ENCODE measurements at places on chromosomes 2 and 18.

GRCh38 chr2:164920430-164920829 lies 34.9 kb downstream of the SLC38A11 start:
- no peaks in the 10 kb centered on the region for H3K27me3 ChIP-seq
- peaks cover 45% of the 10 kb centered on the region for H3K4me1 ChIP-seq
- DNase-seq = peak; percentile 93
- peak overlapping the region; percentile 98 for H3K27ac ChIP-seq

DNA sequence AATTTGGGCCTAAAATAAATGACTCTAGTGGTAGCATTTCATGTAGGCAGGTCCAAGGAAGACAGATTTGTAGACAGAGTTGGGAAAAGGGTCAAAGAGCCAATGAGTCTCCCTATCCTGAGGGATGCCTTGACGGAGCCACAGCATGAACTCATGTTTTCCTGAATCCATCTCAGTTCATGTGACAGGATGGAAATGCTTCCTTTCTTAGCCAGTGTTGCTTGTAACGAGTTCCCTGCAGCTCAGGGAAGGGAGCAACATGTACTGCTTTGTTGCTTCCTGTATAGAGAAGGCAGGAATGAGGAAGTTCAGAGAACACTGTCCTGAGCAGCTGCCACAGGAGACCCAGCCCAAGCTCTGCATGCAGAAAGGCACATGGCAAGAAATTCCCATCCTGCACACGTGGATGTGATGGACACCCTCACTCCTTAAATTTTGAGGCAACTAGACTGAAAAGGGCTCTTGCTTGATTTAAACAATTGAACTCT lies 27.9 kb downstream of the TMEM17 start:
- no peak overlapping the region for H3K4me3 ChIP-seq
- H3K36me3 ChIP-seq = no peaks in the 10 kb centered on the region
- no peaks in the 10 kb centered on the region for H3K27me3 ChIP-seq

GRCh38 chr2:128371248-128371630 lies 52.6 kb upstream of the HS6ST1 start:
- no peak overlapping the region for H3K4me3 ChIP-seq
- H3K27me3 ChIP-seq = peaks cover 9% of the 10 kb centered on the region
- H3K27ac ChIP-seq = no peak overlapping the region
- H3K4me1 ChIP-seq = peaks cover 41% of the 10 kb centered on the region
- no peak for DNase-seq

GRCh38 chr2:17573085-17573803 lies 32.7 kb downstream of the VSNL1 start:
- peaks cover 4% of the 10 kb centered on the region for H3K36me3 ChIP-seq
- no peak for DNase-seq
- peaks cover 3% of the 10 kb centered on the region for H3K27me3 ChIP-seq
- H3K4me3 ChIP-seq = no peak overlapping the region

- H3K4me1 ChIP-seq = no peaks in the 10 kb centered on the region
- no peaks in the 10 kb centered on the region for H3K36me3 ChIP-seq
- no peak overlapping the region for H3K4me3 ChIP-seq
- no peaks in the 10 kb centered on the region for H3K27me3 ChIP-seq
- H3K27ac ChIP-seq = no peak overlapping the region
These were observed 460.5 kb downstream of the ERBB4 start for GRCh38 chr2:212078103-212078502.

DNA sequence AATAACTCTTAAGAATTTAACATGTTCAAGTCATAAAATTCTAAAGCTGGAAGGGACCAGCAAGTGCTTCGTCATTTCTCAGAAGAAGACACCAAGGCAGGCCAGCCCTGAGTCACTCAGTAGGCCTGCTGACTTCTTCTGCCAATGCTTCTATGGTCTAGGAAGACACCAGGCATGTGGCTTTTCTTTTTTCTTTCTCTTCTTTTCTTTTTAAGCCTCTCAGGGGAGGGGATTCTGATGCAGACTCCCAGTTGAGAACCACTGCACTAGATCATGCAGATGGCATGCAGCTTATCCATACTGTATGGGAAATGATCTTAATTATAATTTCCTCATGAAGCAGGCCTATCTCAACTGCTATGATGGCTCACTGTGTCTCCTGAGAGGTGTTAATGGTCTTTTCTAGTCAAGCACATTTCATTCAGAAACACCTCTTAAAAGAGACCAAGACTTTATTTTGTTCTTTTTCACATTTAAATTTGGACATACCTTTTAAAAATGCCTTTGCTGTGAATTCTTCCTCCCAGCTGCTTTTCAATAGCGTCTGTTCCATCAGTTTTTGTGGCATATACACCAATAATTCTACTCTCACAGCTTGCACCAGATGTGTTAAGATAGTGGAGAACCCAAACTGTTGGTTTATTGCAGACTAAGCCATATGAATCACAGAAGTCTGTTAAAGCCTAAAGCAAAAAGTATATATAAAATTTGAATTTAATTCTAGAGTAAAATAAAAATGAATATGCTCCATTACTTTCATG lies 11.3 kb downstream of the KCTD18 start:
- DNase-seq = no peak
- no peaks in the 10 kb centered on the region for H3K27me3 ChIP-seq
- H3K4me1 ChIP-seq = 0 out of 2 replicates have a peak, but pooled peaks cover 5% of the 10 kb centered on the region
- no peak overlapping the region for H3K4me3 ChIP-seq
- H3K27ac ChIP-seq = no peak overlapping the region
- peaks cover 26% of the 10 kb centered on the region for H3K36me3 ChIP-seq

GRCh38 chr2:5742126-5742525 lies 49.9 kb downstream of the SOX11 start:
- DNase-seq = no peak
- H3K27ac ChIP-seq = no peak overlapping the region
- H3K27me3 ChIP-seq = no peaks in the 10 kb centered on the region
- H3K36me3 ChIP-seq = peaks cover 12% of the 10 kb centered on the region
- H3K4me1 ChIP-seq = no peaks in the 10 kb centered on the region
- no peak overlapping the region for H3K4me3 ChIP-seq

GRCh38 chr2:129554373-129554772 lies 425.1 kb upstream of the RAB6C start:
- H3K36me3 ChIP-seq = no peaks in the 10 kb centered on the region
- no peaks in the 10 kb centered on the region for H3K4me1 ChIP-seq
- H3K27ac ChIP-seq = no peak overlapping the region
- H3K27me3 ChIP-seq = no peaks in the 10 kb centered on the region
- no peak overlapping the region for H3K4me3 ChIP-seq

GRCh38 chr2:42969231-42970150 lies 177.1 kb upstream of the HAAO start:
- H3K27ac ChIP-seq = peak overlapping the region; percentile 92
- peak overlapping the region; percentile 55 for H3K4me3 ChIP-seq
- H3K27me3 ChIP-seq = peaks cover 4% of the 10 kb centered on the region
- peak; percentile 92 for DNase-seq
- no peaks in the 10 kb centered on the region for H3K36me3 ChIP-seq

DNA sequence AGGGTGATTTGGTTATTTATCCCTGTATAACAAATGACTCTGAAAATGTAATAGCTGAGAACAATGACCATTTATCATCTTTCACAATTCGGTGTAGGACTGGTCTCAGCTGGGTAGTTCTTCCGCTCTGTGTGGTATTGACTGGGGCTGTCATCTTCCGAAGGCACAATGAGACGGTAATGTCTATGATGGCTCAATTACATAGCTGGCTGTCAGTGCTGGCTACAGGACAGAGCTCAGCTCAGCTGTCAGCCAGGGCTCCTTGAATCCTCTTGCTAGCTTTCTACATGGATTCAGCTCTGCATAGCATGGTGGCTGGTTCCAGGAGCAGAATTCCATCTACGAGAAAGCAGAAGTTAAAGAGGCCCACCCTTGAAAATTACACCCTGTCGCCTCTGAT lies 483.8 kb downstream of the TDRD15 start:
- H3K36me3 ChIP-seq = no peaks in the 10 kb centered on the region
- no peaks in the 10 kb centered on the region for H3K4me1 ChIP-seq
- no peak overlapping the region for H3K27ac ChIP-seq
- H3K27me3 ChIP-seq = no peaks in the 10 kb centered on the region
- no peak overlapping the region for H3K4me3 ChIP-seq
- no peak for DNase-seq

DNA sequence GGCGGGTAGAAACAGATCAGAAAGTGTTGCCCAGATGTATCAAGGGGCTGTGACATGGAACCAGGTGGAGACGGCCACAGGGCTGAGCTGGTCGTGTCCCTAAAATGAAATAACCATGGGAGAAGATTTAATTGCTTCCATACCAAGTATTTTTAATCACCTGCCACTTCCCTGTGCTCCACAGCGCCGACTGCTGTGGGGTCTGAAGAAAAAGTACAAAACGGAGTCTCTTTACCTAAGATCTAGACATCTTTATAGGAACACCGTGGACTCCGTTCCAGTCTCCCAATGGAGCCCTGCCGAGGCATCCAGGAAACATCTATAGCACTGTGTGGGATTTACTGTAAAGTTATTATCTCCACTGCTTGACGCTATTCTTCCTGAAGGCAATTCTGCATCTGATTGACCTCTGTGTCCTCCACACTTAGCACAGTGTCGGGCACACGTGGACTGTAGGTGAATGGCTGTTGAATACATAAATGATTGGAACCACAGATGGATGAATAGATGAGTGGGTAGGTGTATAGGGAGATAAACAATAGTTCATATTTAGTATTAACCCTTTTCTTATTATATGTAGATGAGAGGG lies 21.6 kb upstream of the GYPC start:
- H3K4me1 ChIP-seq = no peaks in the 10 kb centered on the region
- H3K4me3 ChIP-seq = no peak overlapping the region
- no peak overlapping the region for H3K27ac ChIP-seq
- DNase-seq = no peak

GRCh38 chr2:241945311-241945710 lies 75.8 kb downstream of the RTP5 start:
- peaks cover 10% of the 10 kb centered on the region for H3K36me3 ChIP-seq
- H3K27me3 ChIP-seq = peaks cover 11% of the 10 kb centered on the region
- no peak for DNase-seq
- no peak overlapping the region for H3K27ac ChIP-seq
- H3K4me1 ChIP-seq = no peaks in the 10 kb centered on the region

DNA sequence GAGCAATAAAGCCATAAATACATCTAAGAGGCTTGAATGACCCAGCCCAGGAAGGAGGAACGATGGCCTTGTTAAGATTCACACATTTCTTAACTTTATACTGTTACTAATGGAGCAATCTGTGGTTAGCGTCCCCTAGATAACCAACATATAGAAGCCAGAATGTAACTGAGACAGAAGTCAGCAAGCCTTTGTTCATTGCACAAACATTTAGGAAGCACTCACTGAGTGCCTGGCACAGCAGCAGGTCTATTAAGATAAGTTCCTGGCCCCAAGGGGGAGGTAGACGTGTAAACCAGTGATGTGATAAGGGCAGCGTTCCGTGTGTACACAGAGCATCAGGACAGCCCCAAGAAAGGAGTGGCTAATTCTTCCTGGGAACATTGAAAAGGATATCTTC lies 63.6 kb upstream of the ATL2 start:
- H3K36me3 ChIP-seq = no peaks in the 10 kb centered on the region
- DNase-seq = no peak
- no peak overlapping the region for H3K27ac ChIP-seq
- no peak overlapping the region for H3K4me3 ChIP-seq
- no peaks in the 10 kb centered on the region for H3K4me1 ChIP-seq
- H3K27me3 ChIP-seq = peaks cover 58% of the 10 kb centered on the region

GRCh38 chr18:69636529-69637301 lies 236.0 kb downstream of the DOK6 start:
- H3K27me3 ChIP-seq = no peaks in the 10 kb centered on the region
- H3K27ac ChIP-seq = no peak overlapping the region
- no peaks in the 10 kb centered on the region for H3K36me3 ChIP-seq

GRCh38 chr18:7367336-7367735 lies 136.4 kb downstream of the LRRC30 start:
- no peaks in the 10 kb centered on the region for H3K27me3 ChIP-seq
- no peak overlapping the region for H3K4me3 ChIP-seq
- no peaks in the 10 kb centered on the region for H3K4me1 ChIP-seq
- no peak for DNase-seq
- H3K27ac ChIP-seq = no peak overlapping the region
- H3K36me3 ChIP-seq = no peaks in the 10 kb centered on the region

DNA sequence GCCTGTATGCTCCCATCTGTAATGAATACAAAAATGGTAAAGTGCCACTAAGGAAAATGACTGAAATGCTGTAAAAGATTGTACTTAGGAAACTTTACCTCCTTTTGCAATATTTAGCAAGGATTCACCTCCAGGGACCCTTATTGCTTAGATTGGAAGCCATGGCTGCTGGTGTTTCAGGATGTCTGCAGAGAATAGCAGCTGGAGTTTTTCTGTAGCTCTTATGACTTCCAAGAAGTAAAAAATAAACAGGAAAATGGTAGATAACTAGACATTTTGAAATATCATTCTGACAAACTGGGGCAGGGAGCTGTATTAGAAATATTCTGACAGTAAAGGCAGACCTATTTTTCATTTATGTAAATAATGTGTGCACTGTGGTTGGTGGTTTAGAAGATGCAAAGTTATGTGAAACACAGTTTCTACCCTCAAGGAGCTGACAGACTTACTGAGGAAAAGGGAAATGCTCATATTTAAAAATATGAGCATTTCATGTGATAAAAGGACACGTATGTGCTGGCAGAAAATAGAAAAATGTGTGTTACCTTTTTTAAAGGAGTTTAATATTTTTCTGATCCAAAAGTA lies 224.9 kb upstream of the BOD1L2 start:
- no peaks in the 10 kb centered on the region for H3K27me3 ChIP-seq
- H3K4me3 ChIP-seq = no peak overlapping the region
- no peaks in the 10 kb centered on the region for H3K36me3 ChIP-seq
- no peaks in the 10 kb centered on the region for H3K4me1 ChIP-seq

- H3K27ac ChIP-seq = no peak overlapping the region
- no peaks in the 10 kb centered on the region for H3K36me3 ChIP-seq
- no peaks in the 10 kb centered on the region for H3K27me3 ChIP-seq
- peaks cover 15% of the 10 kb centered on the region for H3K4me1 ChIP-seq
- no peak for DNase-seq
- no peak overlapping the region for H3K4me3 ChIP-seq
These were observed 129.5 kb upstream of the TRIB2 start for GRCh38 chr2:12587228-12587627.

- H3K27ac ChIP-seq = no peak overlapping the region
- no peak overlapping the region for H3K4me3 ChIP-seq
- H3K27me3 ChIP-seq = peaks cover 23% of the 10 kb centered on the region
- peaks cover 2% of the 10 kb centered on the region for H3K4me1 ChIP-seq
- no peaks in the 10 kb centered on the region for H3K36me3 ChIP-seq
- DNase-seq = no peak
These were observed 33.7 kb downstream of the OTOF start for GRCh38 chr2:26444236-26444635.

- H3K4me1 ChIP-seq = peaks cover 24% of the 10 kb centered on the region
- no peak overlapping the region for H3K4me3 ChIP-seq
- peak; percentile 56 for DNase-seq
- peaks cover 10% of the 10 kb centered on the region for H3K36me3 ChIP-seq
- no peaks in the 10 kb centered on the region for H3K27me3 ChIP-seq
These were observed 12.6 kb upstream of the ICA1L start for GRCh38 chr2:202883987-202884675.

- H3K36me3 ChIP-seq = no peaks in the 10 kb centered on the region
- no peak overlapping the region for H3K4me3 ChIP-seq
- H3K27me3 ChIP-seq = peaks cover 6% of the 10 kb centered on the region
- no peak for DNase-seq
These were observed 153.4 kb upstream of the SKOR2 start for GRCh38 chr18:47404845-47405244.

GRCh38 chr2:46015671-46016070 lies 281.5 kb upstream of the EPAS1 start:
- peaks cover 15% of the 10 kb centered on the region for H3K36me3 ChIP-seq
- peaks cover 5% of the 10 kb centered on the region for H3K27me3 ChIP-seq
- H3K4me1 ChIP-seq = peaks cover 59% of the 10 kb centered on the region
- peak overlapping the region; percentile 22 for H3K4me3 ChIP-seq

- no peaks in the 10 kb centered on the region for H3K36me3 ChIP-seq
- DNase-seq = no peak
- no peak overlapping the region for H3K27ac ChIP-seq
- no peak overlapping the region for H3K4me3 ChIP-seq
- H3K4me1 ChIP-seq = peaks cover 11% of the 10 kb centered on the region
- peaks cover 11% of the 10 kb centered on the region for H3K27me3 ChIP-seq
These were observed 85.2 kb upstream of the SPATS2L start for GRCh38 chr2:200221055-200221955.

Measured in HFFc6 (cell line).